ENCODE measurements at places on chromosomes 1 and 21.

GRCh38 chr1:234617131-234617985 lies 7.4 kb upstream of the IRF2BP2 start:
- no peak for DNase-seq

DNA sequence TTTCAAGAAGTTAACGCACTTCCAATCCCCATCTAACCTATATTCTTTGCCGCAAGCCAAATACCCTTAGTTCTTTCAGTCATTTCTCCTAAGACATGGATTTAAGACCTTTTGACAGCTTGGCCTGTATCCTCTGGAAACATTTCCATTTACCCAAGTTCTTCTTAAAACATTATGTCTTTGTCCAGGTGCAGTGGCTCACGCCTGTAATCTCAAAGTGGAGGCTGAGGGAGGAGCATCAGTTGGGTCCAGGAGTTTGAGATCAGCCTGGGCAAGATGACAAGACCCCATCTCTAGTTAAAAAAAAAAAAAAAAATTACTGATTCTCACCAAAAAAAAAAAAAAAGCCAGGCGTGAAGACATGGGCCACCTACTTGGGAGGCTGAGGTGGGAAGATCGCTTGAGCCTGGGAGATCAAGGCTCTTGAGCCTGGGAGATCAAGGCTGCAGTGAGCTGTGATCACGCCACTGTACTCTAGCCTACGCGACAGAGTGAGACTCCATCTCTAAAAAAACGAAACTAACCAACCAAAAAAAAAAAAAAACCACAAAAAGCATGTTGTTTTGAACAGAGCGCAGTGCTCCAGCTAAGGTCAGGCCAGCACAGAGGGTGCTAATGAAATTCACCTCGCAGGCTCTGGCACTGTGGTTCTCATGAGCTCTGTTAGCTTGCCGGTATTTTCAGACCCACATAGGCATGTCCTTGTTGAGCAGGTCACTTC lies 36.0 kb downstream of the NUAK2 start:
- DNase-seq = peak; percentile 34

DNA sequence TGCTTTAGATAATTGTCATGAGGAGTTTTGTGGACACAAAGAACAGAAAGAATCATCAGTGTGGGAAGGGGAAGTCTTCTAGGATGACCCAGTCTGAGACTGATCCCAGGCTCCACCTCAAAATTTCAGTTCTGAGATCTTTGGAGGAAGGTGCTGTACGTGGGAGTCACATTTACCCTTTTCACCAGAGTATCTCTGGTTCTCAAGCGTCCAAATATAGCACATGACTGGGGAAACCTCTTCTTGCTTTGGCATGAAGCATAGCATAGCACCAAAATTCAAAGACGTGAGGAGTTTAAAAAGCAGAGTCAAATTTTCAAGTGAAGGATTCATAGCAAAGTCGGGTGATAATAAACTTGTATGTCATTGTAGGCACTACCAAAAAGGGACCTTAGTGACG lies 96.5 kb downstream of the LRRC53 start:
- DNase-seq = no peak

DNA sequence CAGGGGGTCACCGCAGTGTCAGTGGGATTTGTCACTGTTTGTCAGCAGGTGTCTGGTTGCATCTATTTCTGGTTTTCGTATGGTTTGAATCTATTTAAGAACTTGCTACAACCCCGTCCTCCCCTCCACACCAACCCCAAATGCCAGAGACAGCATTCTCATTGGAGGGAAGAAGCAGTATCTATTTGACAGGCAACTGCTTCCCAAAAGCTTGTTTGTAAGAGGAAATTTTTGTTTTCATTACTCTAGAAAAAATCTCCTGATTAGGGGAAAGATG lies 54.4 kb downstream of the NR5A2 start:
- DNase-seq = no peak

- no peak for DNase-seq
Observed at GRCh38 chr21:44872323-44872648, 1.2 kb downstream of the PTTG1IP start.

GRCh38 chr1:33009561-33009960 lies 27.1 kb downstream of the AK2 start:
- no peak for DNase-seq

DNA sequence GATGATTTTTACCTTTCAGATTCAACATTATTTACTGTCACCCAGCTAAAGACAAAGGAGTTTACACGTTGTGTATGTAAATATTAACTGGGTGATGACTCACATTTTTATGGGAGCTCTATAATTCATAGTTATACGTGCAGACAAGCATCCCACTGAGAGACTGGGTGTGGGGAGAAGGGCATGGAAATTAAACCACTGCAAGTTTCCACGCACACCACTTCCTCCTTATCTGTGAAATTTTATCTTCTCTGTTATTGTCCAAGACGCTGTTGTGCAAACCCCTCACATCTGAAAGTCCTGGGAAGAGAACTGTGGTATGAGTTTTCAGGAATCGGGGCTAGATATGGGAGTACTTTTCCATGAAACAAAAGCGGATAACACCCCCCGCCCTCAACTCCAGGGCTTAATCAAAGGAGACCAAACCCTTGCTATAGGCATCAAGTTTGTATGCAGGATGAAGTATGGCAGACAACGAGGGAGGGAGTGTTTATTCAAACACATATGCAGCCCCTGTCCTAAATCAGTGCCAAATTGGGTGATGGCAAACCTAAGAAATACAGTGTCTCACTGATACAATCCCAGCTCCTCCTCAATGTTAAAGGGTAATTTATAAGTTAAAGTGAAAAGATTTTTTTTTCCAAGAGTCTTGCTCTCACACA lies 23.3 kb upstream of the DPT start:
- DNase-seq = no peak

- no peak for DNase-seq
Observed at GRCh38 chr21:41823166-41823565, 56.0 kb downstream of the PRDM15 start.

DNA sequence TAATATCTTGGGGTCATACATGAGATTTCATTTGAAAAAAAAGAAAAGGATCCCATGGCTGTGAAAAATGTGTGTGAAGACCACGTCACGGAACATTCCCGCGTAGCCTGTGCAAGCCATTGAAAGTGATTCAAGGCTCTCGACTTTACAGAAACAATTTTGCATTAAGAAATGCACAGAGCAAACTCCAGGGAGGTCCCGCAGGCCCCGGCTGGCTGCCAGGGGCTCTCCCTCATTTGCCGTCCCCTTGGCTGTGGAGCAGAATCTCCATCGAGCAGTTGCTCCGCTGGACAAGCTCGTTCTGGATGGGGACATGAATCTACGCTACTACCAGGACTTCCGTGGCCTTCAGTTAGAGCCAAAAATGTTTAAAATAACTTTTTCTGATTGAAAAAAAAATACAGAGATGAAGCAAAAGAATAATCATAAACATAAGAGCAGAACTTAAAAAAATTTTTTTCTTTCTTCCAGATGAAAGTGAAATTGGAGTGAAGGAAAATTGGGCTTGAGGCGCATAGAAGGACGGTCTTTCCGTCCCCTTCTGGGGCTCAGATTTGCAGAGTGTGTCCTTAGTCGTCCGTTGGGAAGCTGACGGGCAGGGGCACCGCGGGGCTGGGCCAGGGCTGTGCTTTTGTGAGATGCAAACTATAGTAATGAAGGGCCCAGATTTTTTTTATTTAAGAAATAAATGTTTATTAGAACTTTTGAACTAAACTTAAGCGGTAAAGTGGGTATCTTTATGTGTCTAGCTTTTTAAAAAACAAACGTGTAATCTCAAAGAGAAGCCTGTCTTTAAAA lies 68.1 kb upstream of the ARHGEF16 start:
- DNase-seq = no peak

DNA sequence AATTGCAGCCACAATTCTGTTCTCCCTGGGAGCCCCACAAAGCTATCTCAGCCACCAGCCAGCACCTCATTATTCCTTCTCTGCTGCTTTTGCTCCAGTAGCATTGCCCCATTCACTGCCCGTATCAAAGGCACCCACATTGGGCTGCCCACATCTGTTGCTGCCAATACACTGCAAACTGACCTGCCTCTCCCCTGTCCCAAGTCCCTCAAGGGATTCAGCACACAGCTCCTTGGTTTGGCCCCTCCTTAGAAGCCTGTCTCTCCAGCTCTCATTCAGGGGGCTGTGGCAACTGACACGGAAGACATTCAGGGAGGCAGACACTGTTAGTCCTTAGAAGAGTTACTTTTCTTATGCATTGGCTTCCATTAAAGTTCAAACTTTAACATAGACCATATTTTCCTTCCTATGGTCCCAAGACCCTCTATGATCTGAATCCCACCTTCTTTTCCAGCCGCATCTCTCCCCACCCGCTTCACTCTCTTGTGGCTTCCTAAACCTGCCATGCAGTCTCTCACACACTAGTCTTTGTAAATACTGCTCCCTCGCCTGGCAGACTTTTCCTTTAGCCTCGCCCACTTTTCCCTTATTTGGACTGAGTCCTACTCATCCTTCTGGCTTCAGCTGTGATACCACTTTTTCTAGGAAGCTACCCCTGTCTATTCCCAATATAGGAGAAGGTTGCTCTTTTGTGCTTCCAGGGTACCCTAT lies 19.3 kb upstream of the KLHDC8A start:
- no peak for DNase-seq

- DNase-seq = no peak
Observed at GRCh38 chr1:108533351-108534083, 26.4 kb upstream of the EEIG2 start.

- DNase-seq = no peak
Observed at GRCh38 chr1:50605186-50605875, 182.1 kb upstream of the DMRTA2 start.

- DNase-seq = no peak
Observed at GRCh38 chr1:203447151-203447550, 28.5 kb upstream of the PRELP start.

DNA sequence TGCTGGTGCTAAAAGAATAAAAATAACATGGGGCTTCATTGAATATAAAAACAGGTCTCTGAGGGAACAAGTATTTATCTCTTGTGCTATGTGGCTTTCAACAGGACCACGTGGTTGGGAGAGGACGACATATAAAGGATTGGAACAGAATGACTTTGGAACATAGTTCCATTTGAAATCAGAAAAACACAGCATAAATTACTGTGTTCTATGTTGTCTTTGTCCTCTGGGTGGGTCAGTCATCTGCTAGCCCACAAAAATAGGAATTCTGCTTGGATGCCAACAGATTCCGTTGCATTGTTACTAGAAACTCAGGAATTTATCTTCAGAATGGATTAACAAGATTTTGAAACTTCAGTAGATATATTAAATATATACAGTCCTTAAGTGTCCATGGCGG lies 5.9 kb downstream of the CEP85 start:
- no peak for DNase-seq

- DNase-seq = no peak
Observed at GRCh38 chr1:70945676-70946075, 101.9 kb downstream of the PTGER3 start.

DNA sequence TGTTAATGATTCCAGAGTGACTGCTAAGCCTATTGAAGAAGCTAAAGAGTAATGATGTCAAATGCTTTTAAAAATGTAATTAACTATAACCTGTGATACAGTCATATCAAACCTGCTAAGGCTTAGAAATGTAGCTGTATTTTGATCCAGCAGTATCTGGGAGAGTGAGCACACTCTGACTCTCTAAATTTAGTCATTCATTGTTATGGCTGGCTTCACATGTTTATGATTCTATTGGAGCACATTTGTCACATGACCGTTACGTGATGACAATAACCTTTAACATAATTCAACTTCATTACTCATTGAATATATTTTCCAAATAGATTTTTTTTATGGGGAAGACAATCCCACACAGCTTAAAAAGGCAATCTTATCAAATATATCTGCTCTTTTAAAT lies 587.1 kb downstream of the LMO4 start:
- no peak for DNase-seq

DNA sequence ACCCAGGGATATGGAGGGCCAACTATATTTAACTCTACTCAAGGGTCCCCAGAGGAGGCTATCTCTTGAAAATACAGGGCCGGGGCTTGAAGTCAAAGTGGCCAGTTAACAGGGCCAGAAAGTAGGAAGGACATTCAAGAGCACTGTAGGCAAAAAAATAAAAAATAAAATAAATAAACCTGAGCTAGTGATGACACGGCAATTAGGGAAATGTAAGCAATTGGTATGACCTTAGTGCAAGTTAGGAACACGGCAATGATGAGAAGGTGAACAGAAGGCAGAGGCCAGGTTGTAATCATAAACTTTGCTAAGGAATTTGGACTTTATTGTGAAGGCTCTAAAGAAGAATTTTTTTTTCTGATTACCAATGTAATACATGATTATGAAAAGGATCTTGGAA lies 3.4 kb upstream of the B3GALNT2 start:
- no peak for DNase-seq

GRCh38 chr21:35674091-35674671 lies 386.1 kb downstream of the SETD4 start:
- DNase-seq = no peak

DNA sequence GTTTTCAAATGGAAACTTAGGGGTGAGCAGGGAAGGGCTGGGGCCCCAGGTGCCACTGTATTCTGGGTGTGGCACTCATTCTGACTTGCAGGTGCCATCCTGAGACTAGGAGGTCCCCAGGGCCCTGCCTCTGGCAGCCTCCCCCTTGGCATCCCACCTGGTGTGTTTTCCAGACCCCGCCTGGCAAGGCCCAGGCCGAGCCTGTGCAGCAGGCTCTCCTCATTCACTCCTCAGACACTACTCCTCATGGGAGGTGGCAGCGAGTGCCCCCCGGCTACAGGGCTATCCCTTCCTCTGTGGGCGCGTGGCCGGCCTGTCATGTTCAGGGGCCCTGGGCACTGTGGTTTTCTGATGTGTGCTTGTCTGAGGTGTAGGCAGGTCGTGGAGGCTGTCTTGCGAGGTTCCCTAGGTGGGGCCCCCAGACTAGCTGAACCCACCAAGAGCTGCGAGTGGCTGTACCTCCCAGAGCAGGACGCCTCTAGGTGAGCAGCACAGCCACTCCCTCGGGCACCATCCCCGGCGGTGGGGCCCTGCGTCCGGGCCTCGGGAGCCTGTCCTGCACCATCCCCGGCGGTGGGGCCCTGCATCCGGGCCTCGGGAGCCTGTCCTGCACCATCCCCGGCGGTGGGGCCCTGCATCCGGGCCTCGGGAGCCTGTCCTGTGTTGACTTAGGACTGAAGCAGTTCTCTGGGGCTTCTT lies 13.2 kb downstream of the SLX9 start:
- DNase-seq = no peak

DNA sequence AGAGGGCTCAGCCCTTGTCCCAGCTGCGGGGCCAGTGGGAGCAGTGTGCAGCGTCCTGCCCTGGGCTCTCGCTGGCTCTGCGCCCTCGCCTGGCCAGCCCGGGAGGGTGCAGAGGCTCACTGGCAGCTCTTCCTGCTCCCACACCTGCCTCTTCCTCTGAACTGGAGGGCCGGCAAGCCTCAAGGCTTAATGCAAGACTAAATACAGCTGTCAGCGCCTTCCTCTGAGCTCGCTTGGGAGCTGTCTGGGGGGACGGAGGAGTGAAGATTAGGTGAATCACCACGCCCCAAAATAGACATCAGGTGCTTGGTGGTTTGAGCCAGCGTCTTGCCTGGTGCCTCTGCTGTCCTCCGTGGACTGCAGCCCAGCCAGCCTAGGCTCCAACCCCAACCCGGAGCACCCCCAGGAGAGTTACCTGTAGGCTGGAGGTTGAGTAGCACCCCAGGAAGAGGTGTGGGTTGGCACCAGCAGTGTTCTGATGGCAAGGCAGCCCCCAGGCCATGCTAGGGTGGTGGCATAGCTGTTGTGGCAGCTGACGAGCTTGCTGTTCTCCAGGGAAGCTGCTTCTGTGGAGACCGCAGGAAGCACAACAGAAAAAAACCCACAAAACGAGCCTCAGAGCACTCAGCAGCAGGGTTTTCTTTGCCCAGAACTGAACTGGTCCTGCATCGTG lies 36.9 kb downstream of the UMODL1 start:
- peak; percentile 52 for DNase-seq

GRCh38 chr1:98949621-98950020 lies 55.0 kb downstream of the PLPPR5 start:
- DNase-seq = no peak
